Suppressor macrophage treated with lipopolysaccharide for 1 hour (primary cell): ENCODE measurements at places on chromosomes 5 and 9.

DNA sequence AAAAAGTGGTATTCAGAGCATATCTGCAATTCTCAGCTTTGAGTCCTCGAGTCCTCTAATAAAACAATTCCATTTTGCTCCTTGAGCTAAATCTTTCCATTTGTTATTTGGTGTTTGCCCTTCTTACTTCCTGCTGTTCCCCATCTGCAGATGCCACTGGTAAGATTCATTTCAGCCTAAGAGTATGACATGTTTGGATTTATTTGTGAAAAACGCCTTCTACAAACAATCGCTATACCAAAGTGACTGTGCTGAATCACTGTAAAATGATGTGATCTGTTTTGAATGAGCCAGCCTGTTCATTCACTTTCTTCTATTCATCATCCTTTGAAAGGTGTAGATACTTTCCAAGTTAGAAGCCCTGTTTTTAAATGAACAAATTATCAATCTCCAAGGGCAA, 27.7 kb downstream of the KCTD16 start:
- no peak for DNase-seq

GRCh38 chr5:42963412-42963811, 76.7 kb downstream of the ANXA2R start:
- no peak for DNase-seq

DNA sequence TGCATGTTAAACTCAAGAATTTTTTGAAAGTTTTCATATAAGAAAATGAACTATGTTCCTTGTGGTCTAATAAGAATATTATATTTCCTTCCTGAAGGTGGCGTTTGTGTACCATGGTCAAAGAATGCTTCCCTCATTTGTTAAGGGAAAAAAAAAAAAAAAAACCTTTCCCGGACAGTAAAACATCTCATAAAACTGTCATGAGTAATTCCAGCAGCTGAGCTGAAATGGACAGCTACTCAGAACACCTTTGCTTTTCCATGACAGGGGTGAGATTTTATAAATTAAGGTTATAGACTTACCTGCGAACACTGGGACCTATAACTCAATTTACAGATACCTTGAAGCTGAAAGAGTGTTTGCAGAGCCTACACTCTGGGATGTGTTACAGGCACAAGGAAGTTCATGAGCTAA, 113.2 kb upstream of the RANBP3L start:
- peak; percentile 87 for DNase-seq

- DNase-seq: peak; percentile 31
Observed at GRCh38 chr5:131021646-131022045, 143.4 kb downstream of the HINT1 start.

DNA sequence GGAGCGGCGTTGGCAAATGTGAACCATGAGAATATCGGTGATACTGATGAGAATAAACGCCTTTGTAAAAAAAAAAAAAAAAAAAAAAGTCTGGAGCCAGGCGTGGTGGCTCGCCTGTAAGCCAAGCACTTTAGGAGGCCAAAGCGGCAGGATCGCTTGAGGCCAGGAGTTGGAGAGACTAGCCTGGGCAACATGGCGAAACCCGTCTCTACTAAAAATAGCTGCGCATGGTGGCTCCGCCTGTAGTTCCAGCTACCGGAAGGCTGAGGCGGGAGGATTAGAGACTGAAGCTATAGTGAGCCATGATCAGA, 425 bp upstream of the NFX1 start:
- DNase-seq: no peak

GRCh38 chr5:54186108-54186507, 124.3 kb downstream of the ARL15 start:
- no peak for DNase-seq

DNA sequence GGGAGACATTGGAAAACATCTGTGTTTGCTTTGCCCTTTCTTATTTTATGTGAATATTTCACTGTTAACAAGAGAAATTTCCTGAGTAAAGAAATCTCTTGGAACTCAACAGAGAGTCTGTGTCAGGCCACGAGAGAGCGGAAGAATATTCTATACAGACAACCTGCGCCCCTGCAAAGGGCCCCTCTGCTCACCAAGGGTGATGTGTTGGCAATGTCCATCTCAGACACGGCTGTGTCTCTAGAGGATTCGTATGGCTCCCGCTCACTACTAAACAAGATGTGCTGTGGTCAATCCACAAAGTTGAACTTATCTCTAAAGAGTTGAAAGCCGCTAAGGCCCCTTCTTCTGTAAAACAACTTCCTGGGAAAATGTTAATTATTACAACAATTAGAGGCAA, 241.0 kb upstream of the IRX1 start:
- DNase-seq: no peak

GRCh38 chr9:136485049-136486045, 2.5 kb upstream of the SEC16A start:
- peak; percentile 91 for DNase-seq

- peak; percentile 84 for DNase-seq
Observed at GRCh38 chr5:83474161-83474796, 2.7 kb downstream of the VCAN start.

- DNase-seq: no peak
Observed at GRCh38 chr9:16921855-16922254, 51.4 kb upstream of the BNC2 start.

DNA sequence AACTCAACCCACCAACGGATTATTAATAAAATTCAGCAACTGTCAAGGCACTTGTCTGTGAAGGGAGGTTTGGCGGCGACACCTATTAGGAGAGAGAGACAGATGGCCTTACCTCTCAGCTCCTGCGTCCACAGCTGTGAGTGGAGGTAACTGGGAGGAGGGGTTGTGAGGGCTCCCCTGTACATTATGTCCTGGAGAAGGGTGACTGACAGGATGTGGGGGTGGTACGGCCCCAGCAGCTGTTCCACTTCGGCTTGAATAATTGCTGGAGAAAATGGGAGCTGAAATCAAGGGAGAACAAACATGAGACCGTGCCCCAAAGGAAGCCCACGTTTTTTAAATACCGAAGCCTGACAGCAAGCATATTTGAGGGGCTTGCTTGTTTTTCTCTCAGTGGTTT, 353.5 kb upstream of the RFX3 start:
- no peak for DNase-seq

GRCh38 chr9:98317134-98317857, 61.8 kb upstream of the TBC1D2 start:
- no peak for DNase-seq

DNA sequence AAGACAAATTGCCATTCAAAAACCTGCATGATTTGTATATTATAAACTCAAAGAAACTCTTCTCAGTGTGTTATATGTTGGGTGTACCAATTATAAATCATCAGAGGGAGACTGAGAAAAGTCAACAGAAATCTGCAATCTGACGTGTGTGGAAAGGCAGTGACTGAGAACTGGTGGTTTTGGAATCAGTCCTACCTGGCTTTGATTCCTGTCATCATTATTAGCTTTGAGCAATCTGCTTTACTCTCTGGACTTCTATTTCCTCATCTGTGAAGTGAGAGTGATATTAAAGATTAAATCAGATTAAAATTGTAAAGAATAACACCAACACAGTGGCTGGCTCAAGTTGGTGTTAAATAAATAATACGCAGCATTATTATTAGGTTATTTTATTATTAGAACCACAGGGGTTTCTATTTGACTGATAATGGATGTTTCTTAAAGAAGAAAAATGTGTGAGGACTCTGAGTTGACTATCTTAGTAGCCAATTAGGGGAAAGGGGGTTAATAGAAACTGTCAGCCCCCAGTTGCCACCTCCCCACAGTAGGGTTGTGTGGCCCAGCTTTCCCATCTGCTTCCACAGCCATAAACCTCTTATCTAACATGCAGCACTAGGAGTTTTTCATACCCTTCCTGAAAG, 59.6 kb downstream of the SNCAIP start:
- no peak for DNase-seq

DNA sequence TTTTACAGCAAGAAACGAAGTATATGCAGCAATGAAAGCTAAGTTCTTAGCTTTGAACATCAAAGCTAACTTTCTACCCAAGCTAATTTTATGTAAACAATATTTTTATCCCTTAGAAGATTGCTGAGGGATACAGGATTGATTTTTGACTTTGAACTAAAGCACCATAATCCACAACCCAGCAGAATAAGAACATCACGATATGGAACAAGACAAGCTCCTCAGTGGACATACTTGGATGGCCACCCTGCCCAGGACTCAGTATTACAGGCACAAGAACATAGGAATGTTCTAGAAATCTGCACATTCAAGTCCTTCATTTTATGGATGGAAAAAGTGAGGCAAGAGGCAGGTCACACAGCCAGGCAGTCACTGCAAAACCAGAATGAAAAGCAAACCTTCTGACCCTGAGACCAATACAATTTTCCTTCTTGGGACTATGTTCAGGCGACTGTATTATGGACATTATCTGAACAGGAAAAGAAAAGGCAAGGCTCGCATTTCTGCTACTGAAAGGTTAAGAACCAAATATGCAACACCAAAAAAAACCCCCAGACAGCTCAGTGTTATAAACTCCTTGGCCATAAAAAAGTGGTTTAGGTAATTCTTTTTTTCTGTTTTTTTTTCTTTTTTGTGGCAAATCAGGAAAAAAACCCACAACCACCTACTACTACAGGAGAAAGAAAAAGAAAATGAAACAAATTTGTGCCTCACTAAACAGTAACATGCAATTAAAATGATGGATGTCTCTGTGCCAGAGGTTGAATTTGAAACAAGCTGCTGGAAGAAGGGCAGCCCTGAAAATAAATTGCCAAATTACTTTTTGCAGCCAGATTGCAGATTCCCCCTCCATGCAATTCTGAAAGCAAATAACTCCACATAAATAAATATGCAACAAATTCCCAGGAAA, 25.4 kb downstream of the EPB41L4B start:
- DNase-seq: no peak

- no peak for DNase-seq
Observed at GRCh38 chr9:86987900-86988299, 40.6 kb upstream of the GAS1 start.

DNA sequence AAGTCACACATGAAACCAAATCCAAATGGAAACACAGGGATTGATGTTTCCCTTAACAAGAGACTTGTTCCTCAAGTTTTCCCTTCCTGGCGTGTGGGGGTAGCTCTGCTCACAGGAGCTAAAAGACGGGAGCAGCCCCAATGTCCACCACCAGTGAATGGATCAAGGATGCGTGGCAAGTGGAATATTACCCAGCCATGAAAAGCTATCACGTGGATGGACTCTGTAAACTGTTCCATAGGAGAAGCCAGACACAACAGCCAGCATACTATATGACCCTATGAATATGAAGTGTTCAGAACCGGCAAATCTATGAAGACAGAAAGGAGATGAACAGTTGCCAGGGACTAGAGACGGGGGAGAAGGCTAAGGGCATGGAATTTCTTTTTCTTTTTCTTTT, 28.3 kb upstream of the RXRA start:
- no peak for DNase-seq

GRCh38 chr9:131276891-131277286, 579 bp upstream of the FAM78A start:
- no peak for DNase-seq

DNA sequence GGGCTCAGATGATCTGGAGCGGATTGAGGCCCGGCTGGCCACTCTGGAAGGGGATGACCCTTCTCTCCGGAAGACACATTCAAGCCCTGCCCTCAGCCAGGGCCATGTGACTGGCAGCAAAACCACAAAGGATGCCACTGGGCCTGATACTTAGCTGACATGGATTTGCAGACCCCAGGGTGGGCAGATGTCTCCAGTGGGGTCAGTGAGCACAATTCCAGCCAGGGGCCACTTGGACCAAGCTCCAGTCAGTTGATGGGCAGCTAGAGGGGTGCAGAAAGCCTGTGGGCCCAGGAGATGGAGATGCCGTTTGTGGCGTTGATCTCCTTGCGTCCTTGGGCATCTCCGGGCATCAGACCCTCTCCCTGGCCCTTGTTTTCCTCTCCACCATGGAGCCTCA, 46.7 kb downstream of the PSD2 start:
- no peak for DNase-seq

DNA sequence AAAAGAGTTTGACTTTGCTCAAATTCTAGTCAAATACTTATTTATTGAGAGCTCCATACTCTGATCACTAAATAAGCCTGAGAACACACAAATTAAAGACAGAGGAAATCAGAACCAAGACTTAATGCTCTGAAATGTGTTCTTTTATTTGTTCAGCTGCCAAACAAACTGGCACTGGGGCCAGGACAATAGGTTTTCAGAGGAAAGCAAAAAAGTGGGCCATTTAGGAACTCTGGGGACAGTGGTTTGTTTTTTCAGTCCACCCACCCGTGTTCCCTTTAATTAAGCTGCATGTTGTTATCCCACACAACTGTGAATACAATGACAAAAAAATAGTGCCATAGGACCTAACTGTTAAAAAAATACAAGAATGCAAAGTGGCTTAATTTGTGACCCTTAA, 95.4 kb upstream of the RETREG1 start:
- DNase-seq: no peak

- DNase-seq: no peak
Observed at GRCh38 chr5:36934740-36935356, 58.3 kb downstream of the NIPBL start.

DNA sequence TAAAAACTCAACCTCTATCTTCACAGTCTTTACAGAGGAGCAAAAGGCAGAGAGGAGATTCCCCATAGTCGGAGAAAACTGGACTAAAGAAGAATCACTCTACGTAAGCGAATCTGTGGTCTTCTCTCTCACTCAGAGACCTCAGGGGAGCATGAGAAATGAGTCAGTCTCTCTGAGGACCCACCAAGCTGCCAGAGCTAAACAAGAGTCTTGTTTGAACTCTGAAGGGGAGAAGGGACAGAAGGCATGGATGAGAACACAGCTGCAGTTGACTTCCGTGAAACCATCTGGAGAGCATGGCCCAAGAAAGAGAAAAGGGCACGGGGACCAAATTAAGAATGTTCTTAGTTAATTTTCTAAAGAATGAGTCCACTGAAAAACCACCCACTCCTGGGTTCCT, 12.8 kb upstream of the MAN2A1 start:
- no peak for DNase-seq

- DNase-seq: no peak
Observed at GRCh38 chr5:110439296-110439695, 287.2 kb downstream of the TMEM232 start.

DNA sequence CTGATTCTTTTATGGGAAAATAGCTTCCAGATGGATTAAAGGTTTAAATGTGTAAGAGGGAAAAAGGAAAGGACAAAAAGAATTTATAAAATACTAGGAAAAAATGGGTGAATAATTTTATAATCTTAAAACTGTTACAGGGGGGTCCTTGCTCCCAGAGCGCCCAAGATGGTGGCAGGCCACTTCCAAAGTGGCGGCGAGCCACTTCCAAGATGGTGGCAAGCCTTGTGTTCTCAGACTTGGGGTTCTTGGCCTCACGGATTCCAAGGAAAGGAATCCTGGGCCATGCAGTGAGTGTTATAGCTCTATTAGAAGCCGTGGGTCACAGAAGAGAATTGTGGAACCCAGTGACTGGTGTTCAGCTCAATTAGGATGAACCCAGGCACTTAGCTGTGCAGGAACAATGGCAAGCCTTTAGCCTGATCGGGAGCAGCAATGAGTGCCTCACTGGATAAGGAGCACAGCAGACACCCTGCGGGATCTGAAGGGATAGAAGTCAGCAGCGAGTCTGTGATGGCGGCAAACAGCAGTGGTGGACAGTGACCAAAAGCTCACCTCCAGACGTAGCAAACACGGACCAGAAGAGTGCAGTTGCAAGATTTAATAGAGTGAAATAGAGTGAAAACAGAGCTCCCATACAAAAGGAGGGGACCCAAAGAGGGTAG, 83.2 kb upstream of the SNCAIP start:
- DNase-seq: no peak
